CD4-positive, alpha-beta T cell treated with Interleukin-21 for 1 hour (primary cell): ENCODE measurements at places on chromosomes 16 and 17.

- DNase-seq: no peak
Measured at GRCh38 chr16:27764869-27765675, 215.1 kb downstream of the KATNIP start.

DNA sequence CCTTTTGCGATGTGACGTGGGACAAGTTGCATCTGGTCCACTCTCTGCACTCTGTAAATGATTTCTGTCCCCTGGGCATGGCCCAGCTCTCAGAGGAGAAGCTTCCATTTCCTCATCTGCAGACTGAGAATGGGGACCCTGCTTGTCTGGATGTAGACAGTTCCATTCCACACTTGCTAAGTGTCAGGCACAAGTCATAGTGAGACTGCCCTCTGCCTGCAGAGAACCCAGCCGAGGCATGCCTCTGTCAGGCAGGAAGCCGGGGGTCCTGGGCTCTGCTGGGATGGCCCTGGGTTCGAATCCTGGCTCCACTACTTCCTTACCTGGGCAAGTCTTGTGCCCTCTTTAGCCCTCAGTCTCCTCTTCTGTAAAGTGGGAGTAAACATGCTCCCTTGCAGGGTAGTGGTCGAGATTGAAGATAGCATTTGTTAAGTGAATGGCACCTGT is 4.1 kb downstream of the MAP2K3 start:
- peak; percentile 38 for DNase-seq

DNA sequence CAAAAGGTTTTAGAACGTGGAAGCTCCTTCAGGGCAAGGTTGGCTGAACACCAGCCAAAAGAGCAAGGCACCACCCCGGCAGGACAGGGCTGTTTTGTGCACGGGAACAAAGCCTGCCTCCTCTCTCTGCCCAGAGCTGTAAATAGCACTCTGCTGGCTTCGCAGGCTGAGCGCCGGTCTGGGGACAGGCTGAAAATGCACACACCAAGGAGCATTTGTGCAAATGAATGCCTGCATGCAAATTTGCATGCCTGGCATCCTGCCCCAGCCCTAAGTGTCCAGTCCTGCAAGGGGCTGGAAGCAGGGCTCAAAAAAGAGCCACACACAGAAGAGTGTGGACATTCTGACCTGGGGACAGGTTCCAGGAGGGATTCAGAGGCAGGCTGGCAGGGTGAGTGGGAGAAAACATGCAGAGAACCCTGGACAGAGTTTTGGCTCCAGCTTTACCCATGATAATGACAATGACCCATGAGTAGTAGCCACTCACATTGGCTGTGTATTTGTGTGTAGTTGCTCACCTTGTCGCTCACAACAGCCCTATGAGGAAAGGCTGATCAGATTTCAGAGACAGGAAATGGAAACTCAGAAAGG is 11.7 kb downstream of the ABAT start:
- no peak for DNase-seq

DNA sequence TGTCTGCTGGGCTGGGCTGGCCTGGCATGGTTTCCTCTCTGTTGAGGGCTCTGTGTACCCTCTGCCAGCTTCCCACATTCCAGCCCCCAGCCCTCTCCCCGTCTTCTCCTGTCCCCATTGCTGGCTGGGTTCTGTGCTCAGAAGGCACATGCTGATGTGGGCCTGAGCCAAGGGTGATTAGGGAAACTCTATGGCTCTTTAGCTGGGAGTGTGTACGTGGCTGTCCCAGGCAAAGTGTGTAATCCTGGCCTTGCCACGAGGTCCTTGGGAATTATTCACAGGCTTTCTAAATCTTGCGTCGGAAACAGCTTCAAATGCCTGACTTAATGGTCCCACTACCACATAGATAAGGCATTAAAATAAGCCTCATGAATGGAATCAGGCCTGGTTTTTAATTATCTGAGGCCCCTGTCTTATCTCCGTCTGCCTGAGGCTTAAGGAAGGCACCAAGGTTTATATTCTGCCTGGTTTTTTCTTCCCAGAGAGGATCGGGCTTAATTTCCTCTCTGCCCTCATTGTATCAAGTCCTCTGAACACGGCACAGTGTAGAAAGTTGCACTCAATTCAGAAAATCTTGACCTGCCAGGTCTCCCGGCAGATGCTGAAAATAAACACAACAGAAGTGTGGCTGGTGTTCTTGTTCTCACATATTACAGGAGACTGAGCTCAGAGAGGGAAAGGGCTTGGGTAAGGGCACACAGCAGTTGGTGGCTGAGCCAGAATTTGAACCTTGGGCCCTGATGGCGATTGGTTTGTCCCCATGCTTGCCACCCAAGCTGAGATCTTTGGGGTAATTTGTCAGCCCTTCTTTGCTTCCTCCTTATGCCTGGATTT is 52.9 kb upstream of the LGALS9 start:
- no peak for DNase-seq

GRCh38 chr17:73984941-73985340 is 218.5 kb upstream of the RPL38 start:
- no peak for DNase-seq

DNA sequence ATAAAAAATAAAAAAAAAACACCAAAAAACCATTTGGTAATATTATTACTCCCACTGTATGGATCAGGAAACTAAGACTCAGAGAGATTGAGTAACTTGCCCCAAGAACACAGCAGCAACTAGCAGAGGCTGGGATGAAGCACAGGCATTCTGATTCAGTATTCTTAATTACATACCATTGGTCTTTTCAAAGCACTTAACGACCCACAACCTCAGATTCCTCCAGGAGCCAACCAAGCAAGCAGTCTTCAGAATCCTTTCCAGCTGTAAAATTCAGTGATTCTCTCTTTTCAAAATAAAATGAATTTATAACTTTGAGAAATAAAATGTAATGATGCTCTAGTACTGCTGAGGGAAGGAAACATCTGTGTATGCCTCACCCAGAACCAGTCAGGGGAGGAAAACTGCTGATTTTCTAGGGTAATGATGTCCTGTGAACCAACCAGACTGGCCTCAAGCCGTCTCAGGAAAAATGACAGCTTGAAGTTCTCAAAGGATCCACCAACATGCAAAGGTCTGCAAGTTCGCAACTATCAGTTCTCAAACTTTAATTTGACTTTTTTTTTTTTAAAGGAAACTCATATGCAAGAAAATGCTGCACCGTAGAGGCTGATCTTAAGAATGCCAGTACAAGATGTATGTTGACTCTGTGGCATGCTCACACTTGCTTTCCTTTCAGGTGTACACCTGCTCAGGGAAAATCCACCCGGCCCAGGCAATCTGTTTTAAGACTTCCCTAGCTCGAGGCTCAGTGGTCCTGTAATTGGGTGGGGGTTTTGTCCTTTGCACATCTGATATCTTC is 9.0 kb downstream of the CUEDC1 start:
- no peak for DNase-seq

DNA sequence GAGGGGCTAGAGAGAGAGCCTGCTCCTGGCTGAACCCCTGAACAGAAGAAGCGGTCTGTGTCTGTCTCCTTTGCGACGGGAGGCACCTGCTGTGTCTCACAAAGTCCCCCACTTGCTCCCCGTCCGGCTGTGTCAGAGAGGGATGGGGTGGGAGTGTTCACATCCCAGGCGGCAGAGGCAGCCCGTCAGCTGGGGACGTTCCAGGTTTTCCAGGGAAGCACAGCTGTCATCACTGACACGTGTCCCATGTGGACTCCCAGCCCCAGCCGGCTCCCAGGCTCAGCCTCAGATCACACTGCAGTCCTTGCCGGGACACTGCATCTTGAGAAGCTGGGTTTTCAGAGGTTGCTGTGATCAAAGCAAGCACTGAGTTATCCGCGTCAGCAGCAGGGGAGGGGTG is 1.6 kb downstream of the TELO2 start:
- DNase-seq: no peak

DNA sequence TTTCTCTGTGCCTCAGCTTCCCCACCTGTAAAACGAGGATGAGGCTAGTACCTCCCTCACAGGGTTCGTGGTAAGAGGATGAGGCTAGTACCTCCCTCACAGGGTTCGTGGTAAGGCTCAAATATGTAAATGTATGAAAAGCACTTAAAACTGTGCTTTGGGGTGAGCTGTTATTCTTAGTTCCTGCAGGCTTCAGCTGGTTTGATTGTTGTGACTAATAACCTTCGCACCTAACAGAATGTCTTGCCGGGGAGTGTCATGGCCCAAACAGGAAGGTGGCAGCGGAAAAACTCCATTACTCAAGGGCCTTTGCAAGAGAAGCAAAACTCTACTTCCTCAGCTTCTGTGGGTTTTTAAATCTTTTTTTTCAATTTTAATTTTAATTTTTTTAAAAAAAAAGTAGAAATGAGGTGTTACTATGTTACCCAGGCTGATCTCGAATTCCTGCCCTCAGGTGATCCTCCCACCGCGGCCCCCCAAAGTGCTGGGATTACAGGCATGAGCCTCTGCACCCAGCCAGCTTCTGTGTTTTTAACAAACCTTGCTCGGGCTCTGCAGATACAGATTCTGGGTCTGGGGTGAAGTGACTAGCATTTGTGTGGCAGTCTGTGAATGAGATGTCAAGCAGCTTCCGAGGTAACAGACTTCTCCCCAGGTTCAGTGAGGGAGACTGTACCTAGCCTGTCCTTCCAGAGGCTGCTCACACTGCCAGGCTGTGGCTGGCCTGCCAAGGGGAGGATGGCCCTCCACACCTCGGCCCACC is 103.0 kb downstream of the RAB11FIP4 start:
- DNase-seq: peak; percentile 77

GRCh38 chr17:53736516-53737240 is 86.0 kb upstream of the KIF2B start:
- no peak for DNase-seq

DNA sequence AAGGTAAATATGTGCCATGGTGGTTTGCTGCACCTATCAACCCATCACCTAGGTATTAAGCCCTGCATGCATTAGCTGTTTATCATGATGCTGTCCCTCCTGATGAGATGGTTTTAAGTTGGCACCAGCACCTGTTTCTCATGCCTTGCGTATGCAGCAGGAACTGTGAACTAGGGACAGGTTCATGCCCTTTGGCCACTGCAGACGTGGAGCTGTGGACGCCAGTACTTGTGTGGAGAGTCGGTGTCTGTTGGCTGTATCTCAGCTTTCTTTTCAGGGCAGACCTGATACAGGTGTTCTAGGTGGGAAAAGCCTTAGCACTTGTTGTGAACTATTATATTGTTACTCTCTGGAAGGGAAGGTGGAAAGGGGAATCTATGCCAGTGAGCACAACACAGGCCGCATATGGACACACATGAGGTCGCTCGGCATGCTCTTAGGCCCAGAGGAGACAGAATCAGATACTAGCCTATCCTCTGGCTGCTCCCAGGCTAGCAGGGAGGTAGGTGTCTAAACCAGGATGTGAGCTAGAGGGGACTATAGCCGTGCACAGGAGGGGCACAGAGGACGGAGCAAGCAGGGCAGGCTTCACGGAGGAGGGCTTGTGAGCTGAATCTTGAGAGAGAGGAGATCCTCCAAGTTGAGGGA is 22.5 kb downstream of the MSI2 start:
- DNase-seq: no peak

GRCh38 chr17:27494192-27495091 is 38.2 kb downstream of the KSR1 start:
- no peak for DNase-seq

DNA sequence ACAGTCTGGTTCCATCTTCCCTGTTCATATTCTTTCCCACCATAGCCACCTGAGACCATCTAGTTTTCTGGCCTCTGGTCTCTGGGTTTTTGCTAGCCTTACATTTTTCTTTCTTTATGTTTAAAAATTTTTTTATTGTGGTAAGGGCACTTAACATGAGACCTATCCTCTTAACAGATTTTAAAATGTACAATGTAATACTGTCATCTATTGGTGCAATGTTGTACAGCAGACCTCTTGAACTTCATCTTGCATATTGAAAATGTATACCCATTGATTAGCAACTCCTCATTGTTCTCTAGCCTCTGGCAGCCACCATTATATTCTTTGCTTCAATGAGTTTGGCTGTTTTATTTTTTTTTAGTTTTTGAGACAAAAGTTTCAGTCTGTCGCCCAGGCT is 39.2 kb downstream of the ITGAM start:
- DNase-seq: no peak

DNA sequence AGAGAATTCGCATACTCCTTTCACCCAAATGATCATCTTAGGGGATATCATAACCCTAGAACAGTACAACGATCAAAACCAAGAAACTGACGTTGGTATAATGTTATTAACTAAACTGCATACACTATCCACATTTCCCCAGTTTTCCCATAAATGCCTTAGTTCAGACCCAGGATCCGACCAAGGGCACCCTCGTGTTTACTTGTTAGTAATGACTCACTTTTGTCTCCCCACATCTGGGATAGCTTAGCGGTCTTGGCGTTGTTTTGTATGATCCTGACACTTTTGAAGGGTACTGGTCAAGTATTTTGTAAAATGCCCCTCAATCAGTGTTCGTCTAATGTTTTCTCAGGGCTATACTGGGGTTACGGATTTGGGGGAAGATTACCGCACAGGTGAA is 8.0 kb downstream of the HS3ST3A1 start:
- no peak for DNase-seq

DNA sequence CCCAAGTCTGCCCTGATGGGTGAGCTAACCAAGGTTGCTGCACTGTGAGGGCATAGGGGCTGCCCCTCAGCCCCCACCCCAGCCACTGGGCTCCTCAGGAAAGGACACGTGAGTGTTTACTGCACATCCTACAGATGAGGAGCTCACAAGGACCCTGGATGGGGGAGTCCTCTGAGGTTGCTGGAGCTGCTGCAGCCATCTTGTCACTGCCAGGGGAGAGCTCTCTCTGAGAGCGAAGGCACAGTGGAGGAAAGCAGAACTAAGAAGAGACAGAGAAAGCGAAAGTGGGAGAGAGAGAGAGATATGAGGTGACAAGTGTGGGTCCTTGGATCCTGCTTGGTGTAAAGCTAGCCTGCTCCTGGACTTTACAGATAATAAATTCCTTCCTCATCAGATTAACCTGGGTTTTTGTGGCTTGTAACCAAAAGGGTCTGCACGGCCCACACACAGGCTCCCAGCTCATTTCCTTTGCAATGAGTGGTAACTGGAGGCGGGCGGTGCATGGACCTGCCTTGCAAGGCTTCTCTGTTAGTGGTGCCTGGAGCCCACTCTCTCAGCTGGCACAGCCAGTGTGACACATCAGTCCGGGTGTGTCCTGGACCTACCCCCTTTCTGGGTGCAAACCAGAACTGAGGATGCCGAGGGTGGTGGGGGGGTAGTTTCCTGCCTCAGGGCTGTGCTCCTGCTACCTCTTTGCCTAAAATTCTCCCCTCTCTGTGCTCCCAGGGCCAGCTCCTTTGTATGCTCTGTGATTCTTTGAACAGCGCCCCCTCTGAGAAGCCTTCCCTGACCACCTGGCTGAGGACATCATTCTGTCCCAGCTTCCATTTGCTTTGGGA is 14.2 kb downstream of the SNX20 start:
- peak; percentile 59 for DNase-seq

GRCh38 chr17:4840893-4841242 is 7.7 kb downstream of the MINK1 start:
- no peak for DNase-seq
